ENCODE measurements at places on chromosomes 13 and 19. TPM values are rescaled to one million over a fixed set of nuclear protein-coding genes. Genes with fewer than 3 reads are reported as not detected.

- DNase-seq = no peak
These were observed 189.5 kb upstream of the MIR17HG start for GRCh38 chr13:91158017-91158395.

WDR83 gene
- 11.7 TPM for total RNA-seq

DNA sequence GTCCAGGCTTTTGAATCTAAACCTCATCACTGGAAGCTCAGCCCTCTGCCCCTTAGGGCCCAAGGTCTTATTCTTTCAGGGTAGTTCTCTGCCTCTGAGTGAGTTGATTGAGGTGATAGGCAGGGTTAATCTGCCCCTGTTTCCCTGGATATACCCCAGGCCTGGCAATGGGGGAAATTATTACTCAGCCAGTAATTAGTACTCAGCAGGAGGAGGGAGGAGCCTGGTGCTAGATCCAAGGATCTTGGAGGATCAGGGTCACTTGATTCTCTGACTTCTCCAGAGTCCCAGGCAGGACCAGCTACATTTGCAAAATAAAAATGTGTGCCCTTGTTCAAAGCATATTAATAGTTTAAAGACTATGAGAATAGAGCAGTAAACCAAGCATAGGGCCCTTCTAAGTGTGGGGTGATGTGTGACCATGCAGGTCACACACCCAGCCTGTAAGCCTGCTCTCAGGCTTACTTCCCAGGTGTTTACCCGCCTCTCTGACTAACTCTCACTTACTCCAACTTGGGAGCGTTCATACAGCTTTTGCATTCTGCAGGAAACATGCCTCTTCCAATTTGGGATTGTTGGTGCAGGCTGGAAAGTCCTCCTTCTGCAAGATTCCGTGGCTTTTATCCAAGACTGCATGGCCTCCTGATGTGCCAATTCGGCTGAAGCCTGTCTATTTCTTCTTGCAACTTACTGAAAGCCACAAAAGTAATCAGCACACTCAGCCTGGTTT, 7.9 kb upstream of the STK24 start:
- no peak for DNase-seq

PSMD8 gene
- total RNA-seq = 190 TPM

DNA sequence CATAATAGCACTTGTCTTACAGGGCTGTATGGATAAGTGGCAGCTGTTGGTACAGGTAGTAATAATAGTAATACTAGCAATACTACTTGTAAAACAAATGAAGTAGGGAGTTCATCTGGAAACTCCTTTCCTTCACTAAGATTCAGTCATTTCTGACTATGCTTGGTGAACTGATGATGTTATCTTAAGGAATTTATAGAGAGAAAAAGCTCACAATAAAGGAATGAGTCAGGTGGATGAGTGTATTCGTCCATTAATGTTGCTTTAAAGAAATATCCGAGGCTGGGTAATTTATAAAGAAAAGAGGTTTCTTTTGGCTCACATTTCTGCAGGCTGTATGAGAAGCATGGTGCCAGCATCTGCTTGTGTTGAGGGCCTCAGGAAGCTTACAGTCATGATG, 477.3 kb downstream of the KLF12 start:
- DNase-seq = no peak

ZMYM2 gene
- total RNA-seq = 63.4 TPM

CALR gene
- 839 TPM for total RNA-seq

TNFSF9 gene
- 0.26 TPM for total RNA-seq

ZNF132 gene
- total RNA-seq = 14.5 TPM

GRCh38 chr19:3125900-3126524, 9.8 kb upstream of the GNA15 start:
- DNase-seq = peak; percentile 14

- no peak for DNase-seq
These were observed 1446.1 kb downstream of the SLITRK1 start for GRCh38 chr13:82436099-82436585.

- DNase-seq = peak; percentile 57
These were observed 15.1 kb downstream of the CC2D1A start for GRCh38 chr19:13920940-13921747.

CERS4 gene
- 27.0 TPM for total RNA-seq

GRCh38 chr13:48568370-48569103, 35.7 kb upstream of the RCBTB2 start:
- no peak for DNase-seq

KL gene
- under 0.01 TPM for total RNA-seq

- no peak for DNase-seq
These were observed 54.0 kb upstream of the TPM4 start for GRCh38 chr19:16022251-16022650.

GRCh38 chr13:108895220-108895704, 265.9 kb downstream of the MYO16 start:
- peak; percentile 41 for DNase-seq
